Caudate nucleus (tissue), 63 donors: ENCODE measurements at places on chromosomes 12 and 14.

GRCh38 chr12:118206107-118206412 is 70.1 kb downstream of the PEBP1 start:
- no peak for DNase-seq

GRCh38 chr12:65603438-65604351 is 220.6 kb upstream of the HMGA2 start:
- no peak for DNase-seq

DNA sequence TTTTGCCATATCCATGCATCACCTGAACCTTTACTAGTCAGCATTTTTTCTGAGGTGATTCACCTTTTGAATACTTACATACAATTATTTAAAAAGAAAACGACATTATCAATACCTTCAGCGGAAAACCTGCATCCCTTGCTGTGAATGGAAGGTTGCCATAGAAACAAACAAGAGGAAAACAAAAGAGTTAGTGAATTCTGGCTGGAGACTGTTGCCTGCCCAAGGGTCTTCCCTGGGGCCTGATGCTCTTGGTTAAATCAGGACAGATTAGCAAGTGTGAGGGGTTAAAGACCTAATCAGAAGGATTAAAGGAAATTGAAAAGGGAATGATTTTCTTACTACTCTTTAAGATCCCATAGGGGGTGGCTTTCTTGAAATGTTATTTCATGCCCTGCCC is 96.0 kb upstream of the WSCD2 start:
- no peak for DNase-seq

GRCh38 chr14:99549684-99550083 is 54.3 kb downstream of the CCDC85C start:
- DNase-seq, result no peak

- no peak for DNase-seq
Observed at GRCh38 chr12:24913130-24913529, 35.8 kb downstream of the BCAT1 start.

DNA sequence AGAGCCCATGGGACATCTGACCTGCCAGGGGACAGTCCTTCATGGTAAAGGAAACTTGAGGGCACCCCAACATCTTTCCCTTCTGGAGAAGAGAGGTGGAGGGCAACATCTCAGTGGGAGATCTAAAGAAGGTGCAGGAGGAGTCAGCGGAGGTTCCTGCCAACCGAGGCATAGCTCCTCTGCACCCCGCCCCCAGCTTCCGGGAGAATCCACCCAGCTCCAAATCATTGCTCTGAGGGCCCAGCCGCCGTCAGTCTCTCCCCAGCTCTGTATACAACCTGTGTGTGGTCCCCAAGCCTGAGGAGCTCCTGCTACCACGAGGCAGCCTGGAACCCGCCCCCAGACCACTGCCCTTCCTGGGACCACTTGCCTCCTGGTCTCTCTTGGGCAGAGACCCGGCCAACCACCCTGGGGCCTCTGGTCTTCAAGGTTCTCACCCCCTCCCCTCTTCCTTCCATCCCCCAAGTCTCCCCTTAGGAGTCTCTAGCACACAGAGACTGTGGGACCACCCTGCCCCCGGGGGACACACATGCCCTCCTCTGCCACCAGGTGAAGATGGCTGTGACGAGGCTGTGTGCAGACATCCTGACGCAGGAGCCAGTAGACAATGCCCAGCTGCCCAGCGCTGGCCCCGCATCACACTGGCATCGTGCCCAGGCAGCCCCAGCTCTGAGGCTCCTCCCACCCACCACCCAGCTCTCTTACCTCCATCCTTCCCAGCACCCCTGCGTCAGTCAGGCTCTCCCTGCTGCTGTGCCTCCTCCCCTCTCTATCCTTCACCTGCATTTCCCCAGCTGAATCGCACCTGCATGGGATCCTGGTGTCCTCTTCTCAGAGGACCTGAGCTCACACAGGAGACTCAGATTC is 13.0 kb upstream of the NUDT14 start:
- peak; percentile 33 for DNase-seq
